ENCODE measurements at places on chromosomes 6 and 20. TPM values are rescaled to one million over a fixed set of nuclear protein-coding genes. Genes with fewer than 3 reads are reported as not detected.

The FAM162B gene
- 6.5 TPM for total RNA-seq

The AK9 gene
- 6.8 TPM for total RNA-seq

The MYB gene
- total RNA-seq: not detected

The PPP1R16B gene
- 183 TPM for total RNA-seq

The PTCHD4 gene
- 15.0 TPM for total RNA-seq

The C20orf202 gene
- 0.17 TPM for total RNA-seq

The BPIFB4 gene
- not detected for total RNA-seq

The TLDC2 gene
- total RNA-seq: 0.11 TPM

The PERP gene
- 19.0 TPM for total RNA-seq

The HLA-DQB1 gene
- total RNA-seq: not detected

The HLA-DOA gene
- not detected for total RNA-seq

The MACROD2 gene
- 0.95 TPM for total RNA-seq

The TDP2 gene
- 17.3 TPM for total RNA-seq

The CD2AP gene
- total RNA-seq: 23.3 TPM

The SLC24A3 gene
- total RNA-seq: 1.8 TPM

The FOXF2 gene
- under 0.01 TPM for total RNA-seq

The TENT5A gene
- 2.0 TPM for total RNA-seq

The SMIM29 gene
- total RNA-seq: 16.1 TPM

The RAD21L1 gene
- not detected for total RNA-seq

The EYA4 gene
- total RNA-seq: 0.09 TPM

The VSTM2L gene
- total RNA-seq: not detected

The SMIM28 gene
- total RNA-seq: not detected

The JPH2 gene
- total RNA-seq: not detected

The MYO6 gene
- total RNA-seq: 26.5 TPM

The PARD6B gene
- total RNA-seq: 0.26 TPM

The MAP1LC3A gene
- 28.9 TPM for total RNA-seq

The CENPQ gene
- total RNA-seq: 1.8 TPM

The DCDC2 gene
- not detected for total RNA-seq

The GLP1R gene
- not detected for total RNA-seq

The PRICKLE4 gene
- 6.9 TPM for total RNA-seq

The XKR7 gene
- not detected for total RNA-seq

The RHAG gene
- total RNA-seq: 0.11 TPM

The NQO2 gene
- 14.6 TPM for total RNA-seq

The DLK2 gene
- total RNA-seq: 0.33 TPM

The BPIFB3 gene
- total RNA-seq: not detected

The DNAH8 gene
- under 0.01 TPM for total RNA-seq

The EFCAB8 gene
- under 0.01 TPM for total RNA-seq

The RPP40 gene
- total RNA-seq: 21.7 TPM

The ENPP4 gene
- 0.26 TPM for total RNA-seq

The PDYN gene
- total RNA-seq: not detected

The DNAAF9 gene
- 13.4 TPM for total RNA-seq

The GJA10 gene
- not detected for total RNA-seq

The STMND1 gene
- not detected for total RNA-seq

The FAM217A gene
- not detected for total RNA-seq

The COX4I2 gene
- not detected for total RNA-seq

The FERMT1 gene
- total RNA-seq: under 0.01 TPM

The OR12D3 gene
- total RNA-seq: not detected

The IL17A gene
- not detected for total RNA-seq

The KCNQ5 gene
- total RNA-seq: under 0.01 TPM

The CLDN20 gene
- not detected for total RNA-seq

The CD83 gene
- total RNA-seq: 3.7 TPM

The LINC00237 gene
- total RNA-seq: not detected

The OXT gene
- total RNA-seq: not detected

The C6orf141 gene
- total RNA-seq: 56.2 TPM
